ENCODE measurements at places on chromosomes 5 and 9. TPM values are rescaled to one million over a fixed set of nuclear protein-coding genes. Genes with fewer than 3 reads are reported as not detected.

Gene OGN
- not detected for total RNA-seq

DNA sequence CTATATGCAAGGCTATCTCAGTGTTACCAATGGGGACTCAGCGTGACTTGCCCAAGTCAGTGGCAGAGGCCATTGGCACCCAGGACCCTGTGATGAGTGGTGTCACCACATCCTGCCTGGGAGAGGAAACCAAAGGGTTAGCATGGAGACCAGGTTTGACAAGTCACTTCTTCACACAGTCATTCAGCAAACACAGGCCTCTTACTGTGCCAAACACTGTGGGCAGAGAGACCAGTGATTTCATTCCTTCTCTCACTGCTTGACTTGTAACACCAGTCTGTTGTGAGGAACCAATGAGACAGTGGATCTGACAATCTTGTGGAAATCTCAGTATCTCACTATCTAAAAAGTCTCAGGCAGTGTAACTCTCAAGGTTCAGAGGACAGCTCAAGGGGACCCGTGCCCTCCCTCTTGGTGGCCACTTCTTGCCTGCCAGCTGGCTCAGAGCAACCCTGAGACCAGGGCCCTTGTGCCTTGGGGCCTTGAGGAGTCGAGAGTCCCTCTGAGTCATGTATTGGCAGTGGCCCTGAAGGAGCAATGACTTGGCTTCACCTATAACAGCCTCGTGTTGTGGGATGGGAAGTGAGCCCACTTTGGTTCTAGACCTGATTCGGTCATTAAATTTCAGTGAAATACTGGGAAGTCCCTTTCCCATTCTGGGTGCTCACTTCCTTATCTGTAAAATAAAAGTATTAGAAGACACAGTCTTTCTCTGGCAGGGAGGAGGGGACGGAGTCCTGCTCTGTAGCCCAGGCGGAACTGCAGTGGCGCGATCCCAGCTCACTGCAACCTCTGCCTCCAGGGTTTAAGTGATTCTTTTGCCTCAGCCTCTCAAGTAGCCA, 1.6 kb downstream of the FABP6 start:
- DNase-seq = no peak

Gene RHOBTB3
- total RNA-seq = 17.4 TPM

DNA sequence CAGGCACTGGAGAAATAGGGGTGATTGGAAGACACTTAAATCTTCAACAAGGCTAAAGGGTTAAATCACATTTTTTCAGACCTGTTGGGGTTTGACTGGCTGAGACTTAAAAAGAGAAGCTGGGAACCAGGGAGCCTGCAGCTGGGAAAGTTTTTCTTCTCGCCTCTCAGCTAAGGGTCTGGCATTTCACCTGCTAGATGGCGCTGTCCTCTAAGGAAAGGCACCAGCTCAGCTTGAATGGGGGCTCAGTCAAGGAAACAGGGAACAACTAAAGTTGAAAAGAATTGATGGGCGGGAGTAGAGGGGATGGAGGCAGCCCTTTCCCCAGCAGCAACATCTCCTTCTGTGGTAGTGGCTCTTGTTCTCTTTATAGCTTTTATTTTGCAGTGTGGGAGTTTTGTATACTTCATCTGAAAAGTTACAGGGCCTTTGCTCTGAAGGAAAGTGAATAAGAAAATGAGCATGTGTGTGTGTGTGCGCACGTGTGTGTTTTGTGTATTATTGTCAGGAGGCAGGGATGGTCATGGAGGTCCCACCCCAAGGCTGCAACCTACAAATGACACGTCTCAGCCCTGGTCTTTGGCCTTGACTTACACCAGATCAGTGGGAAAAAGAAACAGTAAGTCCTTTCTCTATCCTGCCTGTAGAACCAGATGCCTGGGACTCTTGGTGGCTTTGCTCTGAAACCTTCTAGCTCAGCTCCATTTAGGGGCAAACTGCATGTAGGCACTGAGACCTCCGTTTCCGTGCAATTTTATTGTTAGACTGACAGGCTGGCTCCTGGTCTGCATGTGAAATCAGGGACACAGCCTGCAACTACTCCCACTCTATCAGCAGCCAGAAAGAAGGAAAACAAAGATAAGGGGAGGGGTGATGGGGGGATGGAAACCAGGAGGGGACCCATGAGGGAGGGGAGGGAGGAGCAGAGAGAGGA, 316.2 kb upstream of the CLINT1 start:
- no peak for DNase-seq

GRCh38 chr9:107810461-107810961, 320.9 kb upstream of the KLF4 start:
- DNase-seq = no peak

GRCh38 chr9:110432253-110432652, 94.6 kb upstream of the TXNDC8 start:
- DNase-seq = no peak

- DNase-seq = peak; percentile 89
These were observed 1.5 kb downstream of the RNF145 start for GRCh38 chr5:159207686-159208513.

DNA sequence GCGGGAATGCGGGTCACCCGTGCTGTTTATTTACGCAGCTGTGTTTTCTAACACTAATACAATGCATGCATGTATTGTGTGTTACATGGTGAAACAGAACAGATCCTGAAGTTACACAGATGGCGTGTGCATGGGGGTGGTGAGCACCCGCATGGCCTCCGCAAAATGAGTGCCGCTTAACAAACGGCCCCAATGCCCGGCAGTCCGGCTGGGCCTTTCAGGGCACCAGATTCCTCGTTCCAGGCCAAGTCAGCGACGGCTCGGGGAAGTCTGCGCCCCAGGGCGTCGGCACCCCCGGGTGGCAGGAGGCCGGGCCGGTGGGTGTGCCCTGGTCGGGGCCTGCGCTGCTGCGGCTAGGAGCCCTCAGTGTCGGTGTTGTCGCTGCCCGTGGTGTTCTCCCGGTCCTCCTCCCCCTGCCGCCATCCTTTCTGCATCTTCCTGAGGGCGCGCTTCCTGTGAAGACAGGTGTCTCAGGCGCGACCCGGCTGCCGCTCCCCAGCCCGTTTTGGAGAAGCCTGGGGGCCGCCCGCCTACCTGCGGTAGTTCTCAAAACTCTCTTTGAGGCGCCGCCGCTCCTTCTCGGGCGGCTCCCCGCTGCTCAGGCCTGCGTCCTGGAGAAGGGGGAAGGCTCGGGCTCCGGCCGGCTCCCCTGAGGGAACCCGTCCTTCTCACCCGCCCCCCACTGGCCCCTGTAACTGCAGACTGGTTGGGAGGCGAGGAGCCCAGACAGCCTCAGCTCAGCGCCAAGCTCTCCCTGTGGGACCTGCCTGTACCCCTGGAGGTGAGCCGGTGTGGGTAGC, 605 bp upstream of the DNLZ start:
- DNase-seq = no peak

GRCh38 chr9:4857163-4857810, 64.5 kb downstream of the RCL1 start:
- DNase-seq = no peak

- no peak for DNase-seq
These were observed 556 bp downstream of the MTREX start for GRCh38 chr5:55308254-55308836.

DNA sequence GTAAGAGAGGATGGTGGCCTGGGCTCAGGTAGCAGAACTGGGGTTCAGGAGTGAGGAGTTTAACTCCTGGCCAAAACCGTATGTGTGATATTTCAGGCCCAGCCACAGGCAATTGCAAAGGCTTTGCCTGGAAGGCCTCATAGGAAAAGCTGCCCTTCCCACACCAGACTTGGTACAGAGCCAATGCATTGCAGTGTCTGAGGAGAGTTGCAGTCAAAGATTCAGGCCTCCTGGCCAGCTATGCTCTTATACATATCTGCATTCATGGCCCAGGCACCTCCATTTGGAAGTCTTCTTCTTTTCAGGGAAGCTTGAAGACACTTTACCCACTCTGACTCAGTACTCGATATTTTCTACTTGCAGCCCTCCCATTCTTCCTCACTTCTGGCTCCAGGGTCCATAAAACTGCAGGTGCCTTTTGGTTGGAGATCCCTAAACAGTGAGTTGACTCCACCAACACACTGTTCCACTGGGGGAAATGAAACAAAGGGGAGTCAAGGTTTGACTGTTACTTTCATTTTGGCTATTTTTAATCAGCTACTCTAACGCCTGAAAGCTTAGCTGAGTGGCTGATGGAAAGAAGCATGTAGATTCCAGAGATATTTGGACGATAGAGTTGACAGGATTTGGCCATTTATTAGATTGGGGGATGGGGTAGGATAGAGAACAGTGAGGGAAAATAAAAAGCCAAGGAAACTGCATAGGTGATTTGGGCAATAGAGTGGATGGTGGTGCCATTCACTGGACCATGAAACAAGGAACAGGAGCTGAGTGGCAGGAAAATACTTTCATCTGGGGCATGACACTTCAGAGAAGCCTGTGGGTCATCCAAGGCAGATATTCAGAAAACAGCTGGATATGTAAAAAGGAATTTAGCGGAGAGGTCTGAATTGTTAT, 30.6 kb upstream of the IL33 start:
- no peak for DNase-seq

GRCh38 chr9:106962122-106962521, 99.2 kb downstream of the ZNF462 start:
- DNase-seq = no peak

DNA sequence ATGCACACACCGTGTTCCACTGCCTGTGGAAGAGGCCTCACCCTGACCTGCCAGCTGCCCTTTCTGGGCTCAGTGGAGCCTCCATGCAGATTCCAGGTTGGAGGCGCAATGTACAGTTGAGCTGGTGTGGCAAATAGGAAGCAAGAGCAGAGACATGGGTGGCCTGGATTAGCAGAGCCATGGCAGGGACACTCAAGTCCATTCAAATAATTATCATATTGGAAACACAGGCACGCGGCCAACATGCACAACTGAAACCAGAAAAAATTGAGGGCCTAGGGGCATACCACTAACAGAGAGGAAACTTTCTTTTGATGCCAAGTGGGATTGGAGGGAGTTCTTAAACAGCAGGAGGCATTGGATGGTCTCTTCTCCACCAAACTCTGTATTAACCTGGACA, 35.8 kb downstream of the OTULINL start:
- no peak for DNase-seq

DNA sequence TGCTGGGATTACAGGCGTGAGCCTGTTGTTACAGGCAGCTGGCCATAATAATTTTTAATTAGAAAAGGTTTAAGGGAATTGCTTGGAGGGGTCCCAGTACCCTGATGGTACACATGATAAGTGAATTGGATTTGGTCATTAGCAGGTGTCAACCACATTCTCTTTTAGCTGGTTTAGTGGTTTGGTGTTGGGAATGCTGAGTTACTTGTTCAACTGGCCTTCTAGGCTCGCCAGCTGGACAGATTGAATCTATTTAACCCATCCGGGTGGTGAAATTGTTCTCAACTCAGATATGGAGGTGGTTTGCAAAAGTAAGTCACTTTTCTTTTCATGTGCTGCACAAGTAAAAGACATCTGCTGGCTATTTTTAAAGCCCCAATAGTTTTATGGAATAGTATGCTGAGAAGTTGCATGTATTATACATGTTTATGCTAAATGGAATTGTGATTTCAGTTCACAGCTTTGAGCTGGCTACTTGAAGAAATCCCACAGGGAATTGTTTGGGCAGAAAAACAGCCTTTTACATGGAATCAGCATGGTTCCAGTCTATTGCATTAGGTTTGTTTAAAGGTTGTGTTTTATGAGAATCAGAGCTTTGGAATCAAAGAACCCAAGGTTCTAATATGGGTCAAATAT, 149.8 kb upstream of the SLC28A3 start:
- DNase-seq = no peak

GRCh38 chr5:61735531-61735930, 403.5 kb downstream of the ZSWIM6 start:
- no peak for DNase-seq

GRCh38 chr9:37209431-37210386, 89.3 kb downstream of the ZCCHC7 start:
- DNase-seq = no peak

Gene PCDHAC1
- total RNA-seq = not detected

DNA sequence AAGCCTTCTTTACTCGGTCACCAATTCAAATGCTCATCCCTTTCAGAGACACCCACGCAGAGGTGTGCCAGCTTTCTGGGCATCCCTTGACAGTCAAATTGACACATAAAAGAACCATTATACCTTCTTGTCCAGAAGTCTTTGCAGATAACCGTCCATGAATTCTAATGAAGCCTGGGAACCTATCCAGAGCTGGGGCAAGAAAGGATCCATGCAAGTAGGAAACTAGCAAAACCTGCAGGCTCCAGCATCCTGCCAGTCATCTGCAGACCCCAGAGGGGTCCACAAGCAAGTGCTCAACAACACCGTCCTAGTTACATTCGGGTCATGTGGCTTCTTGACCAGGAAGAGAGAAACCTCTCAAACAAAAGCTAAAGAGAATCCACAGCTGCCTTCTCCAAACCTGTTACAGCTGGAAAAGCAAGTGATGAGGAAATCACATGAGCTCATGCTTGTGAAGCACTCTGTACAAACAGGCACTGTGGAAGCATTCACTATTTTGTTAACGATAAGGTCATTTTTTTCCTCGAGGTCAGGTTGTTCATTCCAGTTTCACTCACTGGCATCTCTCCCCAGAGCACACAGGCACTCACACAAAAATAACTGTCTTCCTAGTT, 80.2 kb upstream of the DMRT1 start:
- no peak for DNase-seq

Gene IL17B
- not detected for total RNA-seq

Gene PCA3
- total RNA-seq = not detected

Gene SLC9A3
- 1.1 TPM for total RNA-seq

Gene GPR151
- not detected for total RNA-seq

GRCh38 chr5:122170620-122171019, 41.3 kb downstream of the ZNF474 start:
- DNase-seq = no peak

GRCh38 chr5:39399135-39400036, 25.4 kb downstream of the DAB2 start:
- DNase-seq = no peak

GRCh38 chr9:4197548-4197947, 102.3 kb downstream of the GLIS3 start:
- DNase-seq = no peak

Gene GLRX
- total RNA-seq = 109 TPM

- DNase-seq = no peak
These were observed 25.8 kb upstream of the FRRS1L start for GRCh38 chr9:109192732-109193361.

DNA sequence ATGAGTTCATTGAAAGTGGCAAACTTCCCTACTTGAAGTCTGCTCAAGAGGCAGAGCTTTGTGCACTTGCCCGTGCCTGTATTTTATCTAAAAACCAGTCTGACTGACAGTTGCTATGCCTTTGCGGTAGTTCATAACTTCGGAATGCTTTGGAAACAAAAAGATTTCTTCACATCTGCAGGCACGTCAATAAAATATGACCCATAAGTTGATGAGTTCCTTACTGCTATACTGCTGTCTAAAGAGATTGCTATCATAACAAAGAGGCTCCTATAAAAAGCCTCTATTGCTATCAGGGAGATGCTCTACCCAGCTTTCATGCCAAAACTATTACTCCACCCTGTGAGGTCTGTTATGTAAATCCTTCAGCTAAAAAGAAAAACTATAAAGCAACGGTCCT, 25.4 kb upstream of the RNF20 start:
- no peak for DNase-seq

- no peak for DNase-seq
These were observed 297.9 kb downstream of the TLE1 start for GRCh38 chr9:81391457-81391825.

Data from natural killer cell treated with Interleukin-12 subunit alpha and Interleukin-12 subunit beta and Interleukin-15 and Interleukin-18, amount 100 ng/mL, for 72 hours (primary cell).